ENCODE measurements at places on chromosomes 1 and 21.

GRCh38 chr21:46092811-46093667 lies 4.9 kb upstream of the COL6A2 start:
- no peak for DNase-seq

- no peak for DNase-seq
These were observed 67.5 kb downstream of the ZFYVE9 start for GRCh38 chr1:52209429-52209828.

GRCh38 chr1:210363119-210363518 lies 34.4 kb downstream of the HHAT start:
- no peak for DNase-seq

GRCh38 chr1:16164213-16165072 lies 8.6 kb upstream of the EPHA2 start:
- DNase-seq: no peak

GRCh38 chr21:41435706-41436105 lies 9.7 kb downstream of the MX1 start:
- DNase-seq: no peak

Measured in inflammatory macrophage (primary cell).